ENCODE measurements at places on chromosomes 13 and 19.

DNA sequence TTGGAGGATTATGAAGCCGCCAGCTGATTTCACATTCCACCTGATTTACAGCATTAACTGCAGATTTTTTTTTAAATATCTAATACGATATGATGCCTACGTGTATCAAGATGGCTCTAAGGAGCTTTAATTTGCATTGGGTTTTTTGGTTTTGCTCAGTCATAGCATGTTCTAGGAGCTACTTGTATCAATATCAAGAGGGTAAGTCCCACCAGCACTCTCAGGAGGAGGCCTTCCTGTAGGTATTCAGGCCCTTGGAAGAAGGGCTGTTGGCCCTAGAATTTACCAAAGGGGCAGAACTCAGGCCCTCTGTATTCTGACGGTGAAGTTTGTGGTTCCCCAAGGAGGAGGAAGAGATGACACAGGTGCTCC lies 97.2 kb upstream of the IPO5 start:
- DNase-seq: no peak

DNA sequence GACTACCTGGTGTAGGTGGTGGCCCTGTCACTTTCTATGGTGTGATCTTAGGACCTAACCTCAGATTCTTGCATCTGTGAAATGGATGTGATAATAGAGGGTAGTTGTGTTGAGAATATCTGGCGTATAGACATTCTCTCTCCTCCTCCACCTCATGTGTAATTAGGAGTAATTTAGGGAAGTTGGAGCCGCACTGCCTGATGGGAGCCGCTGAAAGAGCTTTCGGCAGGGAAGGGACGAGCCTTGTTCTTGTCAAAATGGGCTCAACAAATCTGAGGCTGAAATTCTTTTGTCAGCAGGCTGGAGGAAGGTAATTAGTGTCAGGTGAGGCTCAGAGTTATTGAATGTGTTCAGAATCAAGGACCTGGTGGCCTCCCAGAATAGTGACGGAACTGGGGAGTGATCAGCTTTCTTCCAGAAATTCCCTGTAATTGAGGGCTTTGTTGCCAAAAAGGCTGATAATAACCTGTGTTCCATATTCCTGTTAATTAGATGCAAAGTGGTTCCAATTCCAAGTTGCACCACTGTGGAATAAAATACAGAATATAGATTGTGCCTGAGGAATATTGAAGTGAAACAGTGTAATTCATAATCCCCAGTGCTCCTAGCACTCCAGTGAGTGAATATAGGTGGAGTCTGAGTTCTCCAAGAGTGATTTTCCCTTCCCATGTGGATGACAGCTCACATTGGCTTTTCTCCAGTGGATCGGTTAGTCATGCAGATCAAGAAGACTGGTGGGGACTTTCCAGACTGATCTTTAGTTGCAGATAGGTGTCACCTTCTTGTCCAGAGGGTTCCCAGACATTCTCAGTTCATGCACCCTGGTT lies 47.5 kb downstream of the SPATA13 start:
- DNase-seq: no peak

DNA sequence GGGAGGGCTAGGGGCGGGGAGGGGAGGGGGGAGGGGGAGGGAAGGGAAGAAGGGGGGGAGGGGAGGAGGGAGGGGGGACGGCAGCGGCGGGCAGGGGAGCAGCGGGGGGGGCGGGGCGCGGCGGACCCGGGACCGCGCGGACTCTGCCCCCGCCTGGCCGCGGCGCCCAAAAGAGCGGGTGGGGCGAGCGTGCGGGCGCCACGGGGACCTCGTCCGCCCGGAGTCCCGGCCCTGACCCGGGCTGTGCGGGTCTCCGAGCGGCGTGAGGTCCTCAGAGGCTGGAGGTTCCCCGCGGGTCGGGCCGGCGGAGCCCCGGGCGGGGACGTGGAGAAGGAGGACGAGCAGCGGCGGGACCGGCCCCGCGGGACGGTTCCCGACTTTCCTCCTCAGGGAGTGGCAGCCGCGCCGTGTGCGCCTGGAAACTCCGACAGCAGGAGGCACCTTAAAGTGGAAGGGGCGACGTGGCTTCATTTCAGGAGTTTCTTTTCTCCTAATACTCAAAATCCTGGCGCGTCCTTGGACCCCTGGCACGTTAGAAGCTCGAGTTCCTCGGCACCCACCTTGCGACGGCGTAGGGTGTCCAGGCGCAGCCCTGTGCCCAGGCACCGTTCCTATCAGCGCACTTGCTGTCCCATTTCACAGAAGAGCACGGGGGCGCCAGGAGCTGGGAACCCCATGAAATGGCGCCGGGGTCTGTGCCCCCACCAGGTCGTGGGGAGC lies 518 bp upstream of the PLPP2 start:
- DNase-seq: no peak

- DNase-seq: no peak
These were observed 165.2 kb downstream of the DCLK1 start for GRCh38 chr13:35966024-35966423.

- no peak for DNase-seq
These were observed 27.6 kb upstream of the SLC1A5 start for GRCh38 chr19:46815833-46816627.

GRCh38 chr19:3612901-3613741 lies 6.4 kb upstream of the TBXA2R start:
- DNase-seq: no peak

GRCh38 chr13:70178346-70178745 lies 70.1 kb upstream of the KLHL1 start:
- DNase-seq: no peak

DNA sequence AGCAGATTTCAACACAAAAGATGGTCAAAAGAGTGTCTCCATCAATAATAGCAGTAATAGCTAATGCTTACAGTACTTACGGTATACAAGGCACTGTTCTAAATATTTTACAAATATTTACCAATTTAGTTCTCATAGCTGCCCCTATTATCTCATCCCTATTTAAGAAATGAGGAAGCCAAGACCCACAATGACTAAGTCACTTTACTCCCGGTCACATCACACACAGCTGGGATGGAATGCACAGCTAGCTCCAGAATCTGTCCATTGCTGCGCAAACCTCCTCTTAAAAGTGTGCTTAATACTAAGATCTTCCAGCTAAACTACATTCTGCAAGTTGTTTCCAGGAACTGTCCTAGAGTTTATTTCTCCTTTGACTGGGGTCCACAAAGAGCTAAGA lies 63.4 kb downstream of the RAP2A start:
- DNase-seq: no peak

DNA sequence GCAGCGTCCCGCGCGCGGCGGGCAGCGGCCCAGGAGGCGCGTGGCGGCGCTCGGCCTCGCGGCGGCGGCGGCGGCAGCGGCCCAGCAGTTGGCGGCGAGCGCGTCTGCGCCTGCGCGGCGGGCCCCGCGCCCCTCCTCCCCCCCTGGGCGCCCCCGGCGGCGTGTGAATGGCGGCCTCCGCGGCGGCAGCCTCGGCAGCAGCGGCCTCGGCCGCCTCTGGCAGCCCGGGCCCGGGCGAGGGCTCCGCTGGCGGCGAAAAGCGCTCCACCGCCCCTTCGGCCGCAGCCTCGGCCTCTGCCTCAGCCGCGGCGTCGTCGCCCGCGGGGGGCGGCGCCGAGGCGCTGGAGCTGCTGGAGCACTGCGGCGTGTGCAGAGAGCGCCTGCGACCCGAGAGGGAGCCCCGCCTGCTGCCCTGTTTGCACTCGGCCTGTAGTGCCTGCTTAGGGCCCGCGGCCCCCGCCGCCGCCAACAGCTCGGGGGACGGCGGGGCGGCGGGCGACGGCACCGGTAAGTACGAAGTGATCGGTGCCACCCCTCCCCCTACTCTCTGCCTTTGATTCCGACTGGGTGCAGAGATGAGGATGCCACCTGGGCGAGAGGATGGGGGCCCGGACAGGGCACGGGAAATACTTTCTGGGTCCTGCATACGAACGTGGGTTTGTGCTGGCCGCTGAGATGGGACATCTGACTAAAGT lies 874 bp downstream of the TRIM28 start:
- peak; percentile 87 for DNase-seq

DNA sequence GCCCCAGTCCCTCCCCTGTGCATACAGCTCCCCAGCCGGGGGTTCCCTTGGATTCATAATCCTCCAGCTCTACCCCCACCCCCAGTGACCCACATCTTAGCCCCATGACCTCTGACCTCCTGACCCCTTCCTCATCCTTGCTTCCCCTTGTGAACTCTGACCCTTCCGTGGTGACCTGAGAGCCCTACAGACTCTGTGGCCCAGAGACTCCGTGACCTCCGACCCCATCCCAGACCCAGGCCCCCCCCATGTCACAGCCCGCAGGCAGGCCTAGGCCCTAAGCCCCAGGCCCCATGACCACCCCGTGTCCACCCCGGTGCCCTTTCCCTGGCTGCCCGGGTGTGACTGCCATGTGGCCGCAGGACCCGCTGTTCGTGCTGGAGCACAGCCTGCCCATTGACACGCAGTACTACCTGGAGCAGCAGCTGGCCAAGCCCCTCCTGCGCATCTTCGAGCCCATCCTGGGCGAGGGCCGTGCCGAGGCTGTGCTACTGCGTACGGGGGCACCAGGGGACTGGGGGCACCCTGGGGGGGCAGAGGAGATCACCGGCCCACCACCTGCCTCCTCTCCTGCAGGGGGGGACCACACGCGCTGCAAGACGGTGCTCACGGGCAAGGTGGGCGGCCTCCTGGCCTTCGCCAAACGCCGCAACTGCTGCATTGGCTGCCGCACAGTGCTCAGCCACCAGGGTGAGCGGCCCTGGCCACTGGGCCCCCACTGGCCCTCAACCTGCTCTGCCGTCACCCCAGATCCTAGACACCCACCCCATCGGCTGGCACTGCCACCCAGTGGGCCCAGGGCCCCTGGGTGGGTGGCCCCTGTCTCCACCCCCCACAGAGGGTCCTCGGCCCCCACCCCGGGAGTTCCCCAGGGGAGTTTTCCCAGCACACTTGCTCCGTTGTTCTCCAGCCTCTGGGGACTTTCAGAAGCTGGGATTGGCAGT lies 2.4 kb upstream of the SPIB start:
- no peak for DNase-seq

- DNase-seq: no peak
These were observed 289.9 kb downstream of the MYO16 start for GRCh38 chr13:108919036-108919907.

- DNase-seq: no peak
These were observed 16.2 kb upstream of the FOXO1 start for GRCh38 chr13:40682449-40683240.

- no peak for DNase-seq
These were observed 10.3 kb upstream of the ZNF83 start for GRCh38 chr19:52648336-52649016.

- DNase-seq: no peak
These were observed 1.3 kb upstream of the PNMA8C start for GRCh38 chr19:46429999-46430398.

GRCh38 chr19:15551293-15552004 lies 43.1 kb downstream of the CYP4F22 start:
- DNase-seq: peak; percentile 53

DNA sequence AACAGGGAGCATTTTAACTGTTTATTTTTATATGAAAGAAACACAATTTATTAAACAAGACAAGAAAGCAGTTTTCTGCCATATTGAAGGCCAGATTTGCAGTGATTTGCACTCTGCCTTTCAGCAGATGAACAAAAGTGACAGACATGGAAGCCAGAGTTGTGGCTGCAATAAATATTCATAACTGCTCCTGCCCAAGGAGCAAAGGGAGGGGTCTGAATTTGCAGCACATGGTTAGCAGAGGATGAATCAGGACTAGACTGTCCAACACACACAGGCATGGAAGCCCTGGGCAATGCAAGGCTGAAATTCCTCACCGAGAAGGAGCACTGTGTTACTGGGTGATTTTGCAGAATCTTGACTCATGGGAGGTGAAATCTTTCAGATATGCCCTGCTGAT lies 418.2 kb downstream of the DCT start:
- no peak for DNase-seq
